Activated CD4-positive, alpha-beta T cell treated with anti-CD3 and anti-CD28 coated beads, Interleukin-2, amount 10 ng/mL, durations not matched to agents 7 days and 5 days (primary cell): ENCODE measurements at places on chromosomes 6 and 20. TPM values are rescaled to one million over a fixed set of nuclear protein-coding genes. Genes with fewer than 3 reads are reported as not detected.

DNA sequence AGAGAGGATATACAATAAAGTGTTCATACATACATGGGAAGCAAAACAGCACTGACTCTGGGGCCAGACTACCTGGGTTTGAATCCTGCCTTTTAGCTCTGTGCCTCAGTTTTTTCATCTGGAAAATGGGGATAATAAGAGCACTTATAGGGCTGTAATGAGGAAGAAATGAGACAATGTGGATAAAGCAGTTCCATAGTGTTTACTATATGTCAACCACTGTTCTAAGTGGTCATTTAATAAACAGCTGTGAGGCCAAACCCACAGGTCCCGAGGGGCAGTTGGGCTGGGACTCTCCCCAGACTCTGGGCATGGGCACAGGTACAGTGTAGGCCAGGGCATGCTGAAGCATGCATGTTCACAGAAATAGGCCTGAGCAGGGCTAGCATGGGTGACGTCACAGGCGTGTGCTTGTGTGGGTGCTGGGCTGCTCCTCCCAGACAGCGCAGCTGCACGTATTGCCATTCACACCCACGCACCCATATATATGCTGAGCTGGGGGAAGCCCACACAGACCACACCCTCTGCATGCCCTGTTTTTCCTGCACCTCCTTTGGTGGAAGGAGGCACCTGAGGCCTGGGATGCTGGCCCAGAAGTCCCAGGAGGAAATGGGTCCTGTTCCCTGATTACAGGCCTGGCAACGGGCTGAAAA, 3.5 kb upstream of the PLCG1 start:
- DNase-seq = peak; percentile 39
- H3K27me3 ChIP-seq = no peaks in the 10 kb centered on the region

DNA sequence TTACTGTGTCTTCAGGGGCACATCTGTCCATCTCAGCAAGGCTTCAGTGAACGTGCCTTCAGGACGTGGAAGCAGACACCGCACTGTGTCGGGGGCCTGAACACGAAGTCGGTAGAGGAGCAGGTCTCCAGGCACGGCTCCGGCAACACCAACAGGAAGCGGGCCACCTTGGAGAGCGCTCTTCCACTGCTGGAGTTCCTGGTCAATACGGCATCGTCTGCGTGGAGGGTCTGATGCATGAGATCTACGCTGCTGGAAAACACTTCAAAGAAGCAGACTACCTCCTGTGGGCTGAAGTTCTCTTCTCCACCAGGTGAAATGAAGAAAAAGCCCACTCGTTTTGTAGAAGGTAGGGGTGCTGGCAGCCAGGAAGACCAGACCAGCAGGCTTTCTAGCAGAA, 69.3 kb upstream of the SLCO4A1 start:
- peaks cover 4% of the 10 kb centered on the region for H3K4me1 ChIP-seq
- peaks cover 15% of the 10 kb centered on the region for H3K27me3 ChIP-seq
- no peak for DNase-seq
- H3K36me3 ChIP-seq = no peaks in the 10 kb centered on the region
- H3K4me3 ChIP-seq = no peak overlapping the region
- H3K27ac ChIP-seq = no peak overlapping the region

Gene DACT2
- 0.10 TPM for total RNA-seq

Gene C6orf58
- not detected for total RNA-seq

DNA sequence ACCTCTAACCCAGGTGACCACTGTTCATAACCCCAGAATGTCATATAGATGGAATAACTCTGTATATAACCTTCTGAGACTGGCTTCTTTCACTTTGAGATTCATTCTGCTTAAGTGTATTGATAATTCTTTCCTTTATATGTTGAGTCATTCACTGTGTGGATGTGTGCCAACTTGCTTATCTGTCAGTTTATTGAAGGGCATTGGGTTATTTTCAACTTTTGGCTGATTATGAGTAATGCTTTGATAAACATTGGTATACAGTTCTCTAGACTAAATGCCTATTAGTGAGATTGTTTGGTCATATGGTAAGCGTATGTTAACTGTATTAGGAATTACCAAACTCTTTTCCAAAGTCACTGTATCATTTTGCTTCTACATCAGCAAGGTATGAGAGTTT, 453.4 kb upstream of the SPTLC3 start:
- no peak overlapping the region for H3K27ac ChIP-seq
- H3K4me1 ChIP-seq = no peaks in the 10 kb centered on the region
- H3K36me3 ChIP-seq = no peaks in the 10 kb centered on the region

GRCh38 chr20:19265646-19266374, 53.4 kb downstream of the SLC24A3 start:
- H3K27ac ChIP-seq = no peak overlapping the region
- no peak overlapping the region for H3K4me3 ChIP-seq
- no peak for DNase-seq
- H3K4me1 ChIP-seq = no peaks in the 10 kb centered on the region

DNA sequence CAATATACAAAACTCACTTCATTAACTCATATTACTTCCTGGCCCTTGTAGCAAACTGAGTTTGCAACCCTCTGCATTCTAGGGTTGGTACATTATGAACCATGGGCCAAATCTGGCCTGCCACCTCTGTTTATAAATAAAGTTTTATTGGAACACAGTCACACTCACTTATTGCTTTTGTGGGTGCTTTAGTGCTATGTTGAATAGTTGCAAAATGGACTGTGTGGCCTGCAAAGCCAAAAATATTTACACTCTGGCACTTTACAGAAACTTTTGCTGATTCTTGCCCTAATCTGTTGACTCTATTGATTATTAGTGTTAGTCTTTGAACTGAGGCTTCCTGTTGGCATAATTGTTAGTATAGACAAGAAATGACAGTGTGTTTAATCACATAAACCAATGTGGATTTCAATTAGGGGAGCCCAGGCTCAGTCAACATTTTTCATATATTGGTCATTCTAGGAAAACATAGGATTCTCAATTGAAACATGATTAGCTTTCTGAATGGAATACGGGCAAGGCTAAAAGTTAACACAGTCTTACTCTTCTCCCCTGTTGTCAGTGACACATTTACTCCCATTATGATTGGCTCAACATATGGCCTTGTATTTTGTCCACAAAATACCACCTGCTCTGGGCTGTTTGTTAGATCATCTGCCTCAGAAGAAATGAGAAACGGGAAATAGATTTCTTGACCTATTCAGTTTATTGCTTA, 241.9 kb upstream of the ZFP64 start:
- H3K4me1 ChIP-seq = no peaks in the 10 kb centered on the region
- no peaks in the 10 kb centered on the region for H3K36me3 ChIP-seq
- DNase-seq = no peak

DNA sequence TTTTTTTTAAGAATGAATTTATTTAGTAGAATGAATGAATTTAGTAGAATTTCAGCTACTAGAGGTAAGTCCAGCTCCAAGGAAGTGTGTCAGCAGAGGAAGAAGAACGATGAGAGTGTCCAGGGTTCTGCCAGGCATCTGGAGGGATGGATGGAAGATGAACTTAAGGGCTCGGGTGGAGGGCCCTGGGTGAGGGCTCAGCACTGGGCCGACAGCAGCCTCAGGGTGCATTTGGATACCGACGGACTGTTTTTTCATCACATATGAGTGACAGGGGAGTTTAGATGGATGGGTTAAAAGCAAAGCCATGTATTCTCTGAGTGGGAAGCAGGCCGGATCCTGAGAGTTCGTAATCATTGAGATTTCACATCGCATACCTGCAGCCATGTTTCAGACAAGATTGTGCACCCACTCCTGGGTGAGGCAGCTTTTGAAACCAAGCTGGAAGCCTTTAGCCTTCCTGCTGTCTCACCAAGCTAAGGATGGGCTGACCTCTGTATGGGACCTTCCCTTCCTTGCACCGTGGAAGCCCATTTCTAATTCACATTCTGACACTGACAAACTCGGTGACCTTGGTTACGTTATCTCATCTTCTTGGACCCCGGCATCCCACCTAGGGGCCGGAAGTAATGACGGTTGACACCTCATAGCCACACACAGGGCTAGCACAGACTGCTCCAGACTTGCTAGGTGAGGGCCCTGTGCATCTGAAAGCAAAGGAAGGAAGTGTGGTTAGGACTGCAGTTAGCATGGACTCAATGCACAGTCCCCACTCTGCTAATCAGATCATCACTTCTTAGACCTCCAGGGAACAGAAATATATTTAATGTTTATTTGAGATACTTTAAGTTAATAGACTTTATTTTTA, 228.5 kb downstream of the SLC24A3 start:
- no peak for DNase-seq
- H3K27ac ChIP-seq = no peak overlapping the region
- peaks cover 10% of the 10 kb centered on the region for H3K4me1 ChIP-seq
- peaks cover 5% of the 10 kb centered on the region for H3K27me3 ChIP-seq

Gene CNR1
- not detected for total RNA-seq

- no peaks in the 10 kb centered on the region for H3K27me3 ChIP-seq
- no peak for DNase-seq
- H3K4me3 ChIP-seq = no peak overlapping the region
These were observed 244.8 kb downstream of the DLL1 start for GRCh38 chr6:170045981-170046667.

- peaks cover 25% of the 10 kb centered on the region for H3K36me3 ChIP-seq
- DNase-seq = peak; percentile 85
- H3K27ac ChIP-seq = peak overlapping the region; percentile 97
- H3K27me3 ChIP-seq = no peaks in the 10 kb centered on the region
- peak overlapping the region; percentile 87 for H3K4me3 ChIP-seq
- H3K4me1 ChIP-seq = peaks cover 60% of the 10 kb centered on the region
These were observed 605 bp upstream of the PPP1R16B start for GRCh38 chr20:38804682-38805501.

- no peak for DNase-seq
- H3K4me3 ChIP-seq = no peak overlapping the region
- H3K27ac ChIP-seq = no peak overlapping the region
- peaks cover 22% of the 10 kb centered on the region for H3K36me3 ChIP-seq
- H3K27me3 ChIP-seq = peaks cover 2% of the 10 kb centered on the region
These were observed 9.4 kb downstream of the SNX9 start for GRCh38 chr6:157832250-157832967.

DNA sequence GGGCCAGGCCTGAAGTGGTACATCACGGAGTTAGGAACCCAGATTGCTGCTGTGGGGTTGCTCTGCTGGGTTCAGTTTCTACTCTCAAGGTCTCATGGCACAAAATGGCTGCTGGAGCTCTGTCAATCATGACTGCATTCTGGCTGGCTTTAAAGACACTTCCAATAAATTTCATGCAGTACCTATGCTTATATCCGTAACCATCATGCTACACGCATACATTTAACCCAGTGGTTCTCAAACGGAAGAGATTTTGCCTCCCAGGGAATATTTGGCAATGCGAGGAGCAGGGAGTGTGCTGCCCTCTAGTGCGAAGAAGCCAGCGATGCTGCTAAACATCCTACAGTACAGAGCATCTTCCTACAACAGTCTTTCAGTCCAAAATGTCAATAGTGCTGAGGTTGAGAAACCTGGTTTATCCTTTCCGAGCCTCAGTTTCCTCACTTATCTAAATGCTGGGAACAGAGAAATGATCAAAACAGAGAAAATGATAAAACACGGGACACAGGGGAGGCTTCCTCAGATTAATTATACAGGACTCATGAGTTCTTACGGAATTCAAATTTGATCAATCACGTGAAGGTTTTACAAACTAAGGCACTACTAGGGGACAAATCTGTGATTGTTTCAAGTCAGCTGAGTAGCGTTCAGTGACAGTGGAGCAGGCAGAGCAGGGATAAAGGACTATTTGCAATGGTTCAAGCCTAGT, 9.6 kb upstream of the SLC2A10 start:
- H3K36me3 ChIP-seq = no peaks in the 10 kb centered on the region
- H3K27me3 ChIP-seq = peaks cover 7% of the 10 kb centered on the region
- no peak for DNase-seq

GRCh38 chr6:15678514-15678913, 15.7 kb upstream of the DTNBP1 start:
- no peaks in the 10 kb centered on the region for H3K36me3 ChIP-seq
- H3K4me3 ChIP-seq = no peak overlapping the region
- H3K4me1 ChIP-seq = no peaks in the 10 kb centered on the region
- no peak for DNase-seq

DNA sequence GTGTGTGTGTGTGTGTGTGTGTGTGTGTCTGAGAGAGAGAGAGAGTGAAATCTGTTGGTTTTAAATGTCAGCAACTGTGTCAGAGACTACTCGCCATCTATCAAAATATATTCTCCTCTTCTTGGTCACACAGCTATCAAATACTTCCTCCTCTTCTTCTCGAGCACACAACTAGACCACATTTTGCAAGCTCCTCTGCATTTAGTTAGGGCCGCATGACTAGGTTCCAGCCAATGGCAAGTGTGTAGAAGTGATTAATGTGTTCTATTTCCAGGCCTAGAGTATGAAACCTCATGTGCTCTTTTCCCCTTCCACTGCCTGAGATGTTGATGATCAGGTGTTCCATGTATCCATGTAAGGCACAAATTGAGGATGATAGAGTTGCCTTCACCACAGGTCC, 278.5 kb upstream of the MARCKS start:
- H3K4me3 ChIP-seq = no peak overlapping the region
- no peaks in the 10 kb centered on the region for H3K36me3 ChIP-seq
- no peaks in the 10 kb centered on the region for H3K4me1 ChIP-seq
- no peak overlapping the region for H3K27ac ChIP-seq
- DNase-seq = no peak
- peaks cover 2% of the 10 kb centered on the region for H3K27me3 ChIP-seq

- no peaks in the 10 kb centered on the region for H3K36me3 ChIP-seq
- DNase-seq = no peak
- H3K27me3 ChIP-seq = peaks cover 5% of the 10 kb centered on the region
- no peak overlapping the region for H3K27ac ChIP-seq
These were observed 3.1 kb upstream of the HINT3 start for GRCh38 chr6:125953502-125953875.

- no peak overlapping the region for H3K4me3 ChIP-seq
- no peak overlapping the region for H3K27ac ChIP-seq
- H3K4me1 ChIP-seq = peaks cover 29% of the 10 kb centered on the region
- DNase-seq = no peak
- H3K27me3 ChIP-seq = peaks cover 32% of the 10 kb centered on the region
- H3K36me3 ChIP-seq = no peaks in the 10 kb centered on the region
These were observed 50.3 kb downstream of the PRR18 start for GRCh38 chr6:166257911-166258318.

GRCh38 chr20:33539129-33539528, 49.2 kb downstream of the CBFA2T2 start:
- H3K4me1 ChIP-seq = peaks cover 6% of the 10 kb centered on the region
- H3K36me3 ChIP-seq = peaks cover 7% of the 10 kb centered on the region
- H3K27me3 ChIP-seq = no peaks in the 10 kb centered on the region
- H3K27ac ChIP-seq = no peak overlapping the region
- DNase-seq = no peak

Gene SLC22A16
- not detected for total RNA-seq

DNA sequence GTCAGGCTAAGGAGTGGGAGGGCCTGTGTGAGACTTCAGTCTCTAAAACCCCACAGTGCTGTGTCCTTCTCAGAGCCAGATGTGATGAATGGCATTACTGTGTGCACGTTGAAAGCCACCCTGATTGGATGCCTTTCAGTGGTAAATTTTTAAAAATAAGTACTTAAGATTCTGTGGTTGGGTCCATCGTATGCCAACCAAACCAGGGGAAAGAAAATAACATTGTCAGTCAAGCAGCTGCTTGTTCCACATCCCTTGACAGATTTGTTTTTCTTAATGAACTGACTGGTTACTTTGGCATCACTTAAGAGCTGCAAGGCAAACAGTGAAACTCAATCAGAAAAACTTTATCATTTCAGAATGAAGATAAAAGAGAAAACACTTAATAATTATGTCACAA, 334.0 kb upstream of the NT5E start:
- DNase-seq = no peak
- H3K4me3 ChIP-seq = no peak overlapping the region
- no peaks in the 10 kb centered on the region for H3K27me3 ChIP-seq
- no peaks in the 10 kb centered on the region for H3K4me1 ChIP-seq

GRCh38 chr20:22525069-22525820, 59.1 kb downstream of the FOXA2 start:
- H3K4me3 ChIP-seq = no peak overlapping the region
- DNase-seq = no peak
- H3K4me1 ChIP-seq = no peaks in the 10 kb centered on the region
- no peak overlapping the region for H3K27ac ChIP-seq
